ENCODE measurements at places on chromosomes 11 and 22.

DNA sequence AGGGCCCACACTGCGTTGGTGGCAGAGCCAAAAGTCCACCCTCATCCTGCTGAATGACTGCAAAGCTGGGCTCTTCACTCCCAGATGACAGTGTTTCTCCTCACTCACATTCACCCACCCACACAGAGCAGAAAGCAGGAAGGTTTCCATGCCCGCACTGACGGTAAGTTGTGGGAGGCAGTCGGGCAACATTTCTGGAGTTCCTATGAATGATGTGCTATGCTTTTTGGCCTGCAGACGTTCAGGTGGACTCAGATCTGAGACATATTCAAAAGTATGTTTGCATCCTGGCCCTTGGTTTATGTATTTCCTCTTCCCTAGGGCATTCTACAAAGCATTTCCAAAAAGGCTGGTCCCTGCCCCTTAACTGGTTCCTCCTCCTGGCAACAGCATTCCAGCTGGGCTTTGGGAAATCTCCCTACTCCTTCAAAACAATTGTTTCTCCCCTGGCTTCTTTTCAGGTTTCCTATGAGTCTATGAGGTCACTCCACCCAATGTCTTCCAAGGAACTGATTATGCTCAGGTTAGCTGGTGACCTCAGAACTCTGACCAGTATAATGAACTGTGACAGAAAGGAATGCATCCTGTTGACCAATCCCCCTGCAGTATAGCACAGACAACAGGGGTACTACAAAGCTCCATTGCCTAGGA lies 36.4 kb downstream of the PACSIN2 start:
- DNase-seq = no peak

DNA sequence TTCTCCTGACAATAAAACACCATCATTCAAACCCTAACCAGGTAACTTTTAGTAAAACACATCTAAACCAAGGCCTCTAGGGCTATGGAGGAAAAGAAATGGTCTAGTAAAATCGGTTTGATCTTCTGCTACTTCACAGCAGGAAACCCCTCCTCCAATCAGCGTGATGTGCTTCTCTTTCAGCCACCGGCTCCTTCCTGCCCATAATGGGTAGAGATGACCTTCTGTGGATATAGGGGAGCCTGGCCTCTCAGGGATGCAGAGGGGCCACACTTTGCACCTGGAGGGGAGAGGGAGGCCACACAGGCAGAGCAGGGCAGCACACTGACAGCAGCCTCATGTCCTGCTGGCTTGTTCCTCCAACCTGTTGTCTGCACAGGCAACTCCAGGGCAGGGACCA lies 6.9 kb downstream of the EHD1 start:
- DNase-seq = no peak

DNA sequence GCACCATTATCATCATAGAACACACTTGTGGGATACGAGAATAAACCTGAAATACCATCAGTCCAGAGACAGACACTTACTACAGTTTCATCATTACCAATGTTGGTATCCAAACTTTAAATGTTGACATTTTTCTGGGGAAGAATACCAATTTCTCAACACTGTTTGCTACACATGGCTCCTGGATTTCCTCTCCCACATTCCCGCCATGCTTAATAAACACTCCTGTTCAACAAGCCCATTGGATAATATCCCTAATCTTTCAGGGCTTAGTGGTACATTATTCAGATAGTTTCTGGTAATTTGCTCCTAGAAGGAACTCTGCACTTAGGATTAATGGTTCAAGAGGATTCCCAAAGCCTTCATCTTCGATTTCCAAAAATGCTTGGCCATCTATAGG lies 48.2 kb downstream of the CSF2RB start:
- no peak for DNase-seq

- DNase-seq = peak; percentile 25
Measured at GRCh38 chr11:2317354-2318050, 15.7 kb downstream of the TSPAN32 start.

- DNase-seq = no peak
Measured at GRCh38 chr11:95230810-95231126, 234 bp downstream of the SESN3 start.

- DNase-seq = no peak
Measured at GRCh38 chr11:113142508-113142907, 171.9 kb upstream of the TTC12 start.

- DNase-seq = no peak
Measured at GRCh38 chr11:62926680-62927455, 5.7 kb upstream of the CHRM1 start.

DNA sequence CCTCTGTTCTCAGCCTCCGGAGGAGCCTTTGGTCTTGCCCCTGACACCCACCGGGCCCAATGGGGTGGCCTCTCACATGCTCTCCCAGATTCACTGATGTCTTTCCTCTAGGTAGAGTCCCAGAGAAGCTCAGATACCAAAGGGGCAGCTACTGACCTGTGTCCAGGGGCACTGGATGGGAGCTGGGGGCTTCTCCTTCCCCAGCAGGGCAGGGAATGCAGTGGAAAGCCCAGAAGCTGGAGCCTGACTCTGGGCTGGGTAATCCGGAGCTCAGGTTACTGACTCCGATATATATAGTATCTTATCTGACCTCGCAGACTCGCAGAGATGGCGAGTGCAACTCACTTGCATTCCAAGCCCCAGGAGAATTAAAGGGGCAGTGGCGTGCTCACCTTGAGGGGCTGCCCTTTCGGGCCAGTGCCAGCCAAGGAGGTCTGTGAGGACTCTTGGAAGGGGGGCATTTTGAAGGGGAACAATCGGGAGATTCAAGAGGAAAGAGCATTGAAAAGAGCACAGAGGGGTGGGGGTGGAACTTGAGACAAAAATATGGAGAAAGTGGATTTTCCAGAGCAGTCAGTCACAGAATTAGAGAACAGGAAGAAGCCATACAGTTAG lies 2.5 kb downstream of the USP2 start:
- no peak for DNase-seq

DNA sequence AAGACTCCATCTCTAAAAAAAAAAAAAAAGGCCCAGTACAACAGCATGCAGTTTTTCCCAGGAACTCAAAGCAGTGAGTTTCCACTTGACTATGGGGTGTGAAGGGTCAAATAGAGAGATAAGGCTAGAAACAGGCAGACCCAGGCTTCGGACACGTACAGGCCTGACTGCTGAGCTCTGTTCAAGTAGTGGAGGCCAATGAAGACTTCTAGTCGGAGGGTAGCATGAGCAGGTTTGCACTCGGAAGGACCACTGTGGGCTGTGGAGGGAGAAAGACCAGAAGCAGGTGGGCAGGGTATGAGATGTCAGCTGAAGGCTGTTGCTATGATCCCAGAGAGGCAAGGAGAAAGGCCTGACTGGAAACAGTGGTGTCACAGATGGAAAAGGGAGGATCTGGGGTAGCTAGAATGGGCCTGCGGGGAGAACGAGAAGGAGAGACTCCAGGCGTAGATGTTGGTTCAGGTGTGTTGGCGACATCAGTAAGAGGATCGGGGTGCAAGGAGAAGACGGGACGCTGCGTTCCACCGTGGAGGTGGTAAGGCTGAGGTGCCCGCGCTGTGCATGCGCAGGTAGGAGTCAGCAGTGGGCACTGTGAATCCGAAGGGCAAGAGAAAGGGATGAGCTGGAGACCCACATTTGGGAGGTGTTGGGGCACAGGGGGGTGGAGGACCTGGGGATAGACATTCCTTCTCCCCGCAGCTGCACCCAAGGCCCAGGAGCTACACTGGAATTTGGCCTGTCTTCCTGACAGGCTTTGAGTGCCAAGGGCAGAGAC lies 49.4 kb upstream of the RAB1B start:
- no peak for DNase-seq

- peak; percentile 19 for DNase-seq
Measured at GRCh38 chr22:38981005-38981991, 849 bp upstream of the APOBEC3B start.

- no peak for DNase-seq
Measured at GRCh38 chr11:76139314-76139713, 67.0 kb downstream of the WNT11 start.

- no peak for DNase-seq
Measured at GRCh38 chr22:16962501-16962900, 45.5 kb downstream of the GAB4 start.

DNA sequence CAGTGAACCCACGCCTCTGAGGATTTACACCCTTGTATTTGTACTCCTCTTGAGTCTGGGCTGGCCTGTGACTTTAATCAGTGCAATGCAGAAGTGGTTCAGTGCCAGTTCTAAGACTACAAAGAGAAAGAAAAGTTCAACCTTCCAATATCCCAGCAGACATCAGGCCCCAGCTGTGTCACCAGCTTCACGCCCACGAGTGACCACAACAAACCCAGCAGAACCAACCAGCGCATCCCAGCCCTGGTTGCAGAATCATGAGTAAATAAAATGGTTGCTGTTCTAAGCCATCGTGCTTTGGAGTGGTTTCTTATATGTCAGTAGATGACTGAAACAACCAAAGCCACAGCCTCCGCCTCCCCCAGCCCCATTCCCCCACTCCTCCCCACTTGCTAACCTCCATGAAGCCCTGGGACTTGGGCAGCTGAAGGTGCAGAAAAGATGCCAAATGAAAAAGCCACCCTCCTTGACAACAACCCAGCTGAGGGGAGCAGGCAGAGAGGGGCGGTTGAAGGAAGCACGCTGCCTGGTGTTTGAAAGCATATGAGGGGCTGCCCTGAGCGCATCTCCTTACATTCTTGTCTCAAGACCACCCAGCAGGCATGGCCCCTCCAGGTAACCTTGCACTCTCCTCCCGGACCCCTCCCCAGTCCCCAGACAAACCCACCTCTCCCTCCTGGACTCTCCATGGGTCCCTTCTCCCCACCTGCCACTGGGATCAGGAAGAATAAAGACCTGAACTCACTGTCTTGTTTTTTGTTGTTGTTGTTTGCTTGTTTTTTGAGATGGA lies 20.9 kb downstream of the TSKU start:
- no peak for DNase-seq

- no peak for DNase-seq
Measured at GRCh38 chr11:127000291-127000968, at the start of gene KIRREL3. Gene KIRREL3 (minus strand): TSS chr11:127000770.

DNA sequence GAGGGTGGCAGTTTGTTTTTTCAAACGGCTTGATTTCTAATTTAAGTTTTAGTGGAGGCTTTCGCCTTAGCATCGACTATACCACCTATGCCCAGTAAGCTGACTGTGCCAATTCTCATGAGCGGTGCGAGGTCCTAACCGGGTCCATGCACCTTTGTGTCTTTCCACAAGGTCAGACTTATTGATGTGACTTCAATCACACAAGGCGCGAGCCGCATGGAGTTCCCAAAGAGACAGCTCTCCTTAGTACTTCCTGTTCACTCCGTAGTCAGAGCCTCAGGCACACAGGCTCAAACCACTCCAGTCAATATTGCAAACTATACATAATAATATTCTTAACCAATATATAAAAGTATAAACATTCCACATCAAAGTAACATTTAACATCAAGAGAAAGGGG lies 18.2 kb downstream of the ST14 start:
- DNase-seq = no peak

GRCh38 chr11:78289552-78290292 lies 101.0 kb downstream of the USP35 start:
- peak; percentile 81 for DNase-seq

DNA sequence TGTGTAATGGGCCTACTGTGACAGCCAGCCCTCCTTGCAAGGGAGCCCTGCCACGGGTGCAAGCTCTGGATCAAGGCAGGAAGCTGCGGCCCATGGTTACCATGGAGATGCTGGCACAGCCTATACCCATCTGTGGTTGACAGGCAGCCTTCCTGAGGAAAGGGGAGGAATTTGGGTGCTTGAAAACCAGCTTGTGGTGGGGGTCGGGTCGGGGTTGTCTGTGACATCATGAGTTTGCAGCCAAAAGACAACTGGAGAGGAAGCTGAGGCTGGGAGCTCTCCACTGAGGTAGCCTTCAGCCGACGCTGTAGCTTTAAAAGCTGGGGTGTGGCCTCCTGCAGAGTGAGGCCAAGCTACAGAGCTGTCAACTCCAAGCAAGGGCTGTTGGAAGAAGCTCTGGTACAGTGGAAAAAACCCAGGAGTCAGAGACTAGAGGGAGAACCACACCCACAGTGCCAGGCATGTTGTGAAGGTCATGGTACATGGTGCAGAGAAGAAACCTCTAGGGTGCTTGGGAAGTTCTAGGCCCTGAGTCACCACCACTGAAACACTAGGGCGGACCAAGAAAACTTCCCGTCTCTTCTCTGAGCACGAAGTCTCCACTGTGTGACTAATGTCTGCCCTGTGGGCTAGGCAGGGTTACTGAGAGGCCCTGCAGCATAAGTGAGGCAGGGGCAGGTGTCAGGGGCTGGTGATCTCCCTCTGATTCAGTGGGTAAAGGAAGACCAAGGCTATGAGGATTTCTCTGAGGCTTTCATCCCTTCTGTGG lies 10.8 kb upstream of the LDHA start:
- DNase-seq = peak; percentile 92

DNA sequence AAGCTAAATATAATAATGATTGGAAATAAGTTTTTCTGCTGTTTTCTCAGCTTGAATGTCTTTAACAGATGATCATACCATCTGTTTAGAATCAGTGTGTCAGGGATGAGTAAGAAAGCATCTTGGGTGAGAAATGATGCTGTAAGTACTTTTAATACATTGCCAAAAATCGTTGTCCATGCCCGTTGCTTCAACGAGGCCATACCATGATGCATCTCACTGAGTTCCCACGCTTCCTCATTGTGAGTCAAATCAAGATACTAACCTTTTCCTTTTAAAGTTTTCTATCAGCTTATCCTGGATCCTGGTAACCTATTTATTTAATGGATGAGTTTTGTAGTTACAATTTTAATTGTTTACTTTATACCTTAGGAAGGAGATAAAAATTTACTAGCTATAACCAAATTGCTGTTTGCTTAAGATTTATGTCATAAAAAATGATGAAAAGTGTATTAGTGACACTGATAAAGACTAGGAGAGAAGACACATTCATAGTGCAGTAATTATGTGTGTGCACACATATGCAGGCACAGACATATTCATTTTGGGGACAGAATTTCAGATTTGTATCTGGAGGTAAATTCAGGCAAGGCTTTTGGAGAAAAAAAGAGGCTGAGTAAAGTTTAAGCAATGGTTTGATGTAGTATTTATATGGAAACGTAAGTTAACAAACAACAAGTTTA lies 154.8 kb downstream of the UVRAG start:
- DNase-seq = no peak

GRCh38 chr11:119207415-119207960 lies 1.3 kb downstream of the CBL start:
- DNase-seq = peak; percentile 41

DNA sequence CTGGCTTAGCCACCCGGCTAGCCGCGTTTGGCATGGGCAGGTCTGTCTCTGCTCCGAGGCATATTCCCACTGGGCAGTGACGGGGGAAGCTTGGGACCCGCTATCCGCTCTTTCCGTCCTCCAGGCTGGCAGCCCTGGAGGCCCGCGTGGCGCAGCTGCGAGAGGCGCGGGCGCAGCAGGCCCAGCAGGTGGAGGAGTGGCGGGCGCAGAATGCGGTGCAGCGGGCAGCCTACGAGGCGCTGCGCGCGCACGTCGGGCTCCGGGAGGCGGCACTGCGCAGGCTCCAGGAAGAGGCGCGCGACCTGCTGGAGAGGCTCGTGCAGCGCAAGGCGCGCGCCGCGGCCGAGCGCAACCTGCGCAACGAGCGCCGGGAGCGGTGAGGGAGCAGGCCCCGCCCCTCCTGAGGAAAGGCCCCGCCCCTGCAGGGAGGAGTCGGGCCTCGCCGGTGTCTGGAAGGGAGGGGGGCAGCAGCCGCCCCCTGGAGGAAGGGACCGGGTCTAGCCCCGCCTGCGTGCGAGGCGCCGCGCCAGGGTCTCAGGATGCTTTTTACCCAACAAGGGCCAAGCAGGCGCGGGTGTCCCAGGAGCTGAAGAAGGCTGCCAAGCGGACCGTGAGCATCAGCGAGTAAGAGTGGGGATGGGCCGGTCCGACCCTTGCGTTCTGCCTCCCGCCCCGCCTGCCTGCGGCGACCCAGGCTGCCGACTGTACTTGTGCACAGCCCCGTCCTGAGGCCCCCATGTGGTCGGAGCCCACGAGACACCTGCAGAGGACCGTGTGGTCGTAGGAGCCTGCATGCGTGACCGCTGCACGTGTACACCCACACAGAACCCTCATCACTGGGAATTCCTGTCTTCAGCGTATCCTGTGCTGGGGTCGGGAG lies 7.9 kb downstream of the ATG16L2 start:
- DNase-seq = no peak
